EL (cell line): ENCODE measurements at places on chromosomes 16 and 17.

DNA sequence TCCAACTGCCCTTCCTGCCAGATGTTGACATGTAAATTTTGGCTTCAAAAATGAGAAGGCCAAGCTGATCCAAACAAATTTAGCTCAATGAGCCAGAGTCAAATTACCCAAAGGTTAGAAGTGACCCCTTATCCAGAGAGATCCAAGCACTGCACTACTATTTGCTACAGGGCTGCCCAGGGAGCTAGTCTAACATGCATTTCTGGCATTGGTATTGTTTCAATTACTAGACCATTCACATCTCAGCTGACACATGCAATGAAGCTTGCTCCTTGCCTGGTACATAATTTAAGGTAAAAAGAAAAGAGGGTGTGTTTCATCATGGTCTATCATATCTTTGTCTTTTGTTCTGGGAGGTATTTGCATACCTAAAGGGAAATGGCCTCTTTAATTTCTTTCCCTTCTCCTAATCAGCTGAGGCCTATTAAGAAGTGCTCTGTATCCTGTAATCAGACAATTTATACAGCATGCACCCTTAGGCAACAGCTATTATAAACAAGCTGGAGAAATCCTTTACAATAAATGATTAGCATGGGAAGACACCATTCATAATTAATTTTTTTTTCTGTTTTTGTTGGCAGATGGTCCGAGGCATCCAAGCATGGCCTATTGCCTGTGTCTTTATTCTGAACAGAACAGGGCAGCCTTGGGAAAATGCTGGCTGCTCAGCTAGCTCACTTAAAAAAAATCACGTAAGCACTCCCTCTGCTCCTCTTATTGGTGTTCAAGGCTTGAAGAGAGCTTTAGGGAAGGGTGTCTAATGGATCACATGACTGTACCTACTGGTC is 161.5 kb upstream of the SALL1 start:
- no peak for DNase-seq

GRCh38 chr16:4381935-4382794 is 10.5 kb downstream of the VASN start:
- no peak for DNase-seq

GRCh38 chr16:12805066-12805465 is 1.4 kb upstream of the CPPED1 start:
- no peak for DNase-seq

- DNase-seq: peak; percentile 19
Observed at GRCh38 chr17:64781014-64781756, 119.1 kb upstream of the SMURF2 start.

- DNase-seq: peak; percentile 39
Observed at GRCh38 chr17:75516619-75517296, 430 bp downstream of the TSEN54 start.

GRCh38 chr17:60102632-60103096 is 23.9 kb upstream of the HEATR6 start:
- DNase-seq: peak; percentile 84

GRCh38 chr16:71384073-71384724 is 25.7 kb downstream of the CALB2 start:
- no peak for DNase-seq

- DNase-seq: no peak
Observed at GRCh38 chr17:69480245-69480644, 65.7 kb downstream of the MAP2K6 start.

- DNase-seq: no peak
Observed at GRCh38 chr16:50900391-50900942, 158.6 kb downstream of the CYLD start.

DNA sequence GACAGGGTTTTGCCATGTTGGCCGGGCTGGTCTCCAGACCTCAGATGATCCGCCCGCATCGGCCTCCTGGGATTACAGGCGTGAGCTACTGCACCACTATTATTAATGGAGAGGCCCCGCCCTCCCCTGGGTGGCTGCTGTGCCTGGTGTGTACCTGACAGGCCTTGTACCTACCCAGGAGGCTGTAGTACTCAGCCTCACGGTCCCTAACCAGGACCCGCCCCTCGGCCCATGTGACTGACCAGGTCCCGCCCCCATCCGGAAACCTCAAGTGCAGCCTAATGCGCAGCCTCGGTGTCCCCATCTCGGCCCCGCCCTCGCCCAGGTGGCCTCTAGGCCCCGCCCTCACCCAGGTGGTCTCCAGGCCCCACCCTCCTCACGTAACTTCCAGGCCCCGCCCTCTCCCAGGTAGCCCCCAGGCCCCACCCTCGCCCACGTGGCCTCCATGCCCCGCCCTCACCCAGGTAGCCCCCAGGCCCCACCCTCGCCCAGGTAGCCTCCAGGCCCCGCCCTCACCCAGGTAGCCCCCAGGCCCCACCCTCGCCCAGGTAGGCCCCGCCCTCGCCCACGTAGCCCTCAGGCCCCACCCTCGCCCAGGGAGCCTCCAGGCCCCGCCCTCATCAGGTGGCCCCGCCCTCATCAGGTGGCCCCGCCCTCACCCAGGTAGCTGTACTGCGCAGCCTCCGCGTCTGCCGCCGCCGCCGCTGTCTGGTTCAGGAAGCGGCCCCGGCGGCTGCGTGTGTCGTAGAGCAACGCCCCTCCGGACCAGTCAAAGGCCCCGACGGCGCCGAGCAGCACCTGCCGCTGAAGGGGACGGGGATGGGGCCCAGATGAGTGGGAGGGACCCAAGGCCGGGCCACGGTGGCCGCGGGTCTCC is 31.0 kb downstream of the HASPIN start:
- DNase-seq: no peak

GRCh38 chr16:85181739-85182129 is 69.5 kb upstream of the CIBAR2 start:
- DNase-seq: no peak

- no peak for DNase-seq
Observed at GRCh38 chr17:50015146-50015545, 20.1 kb upstream of the DLX3 start.

- no peak for DNase-seq
Observed at GRCh38 chr17:77555121-77555591, 403.3 kb upstream of the TNRC6C start.

DNA sequence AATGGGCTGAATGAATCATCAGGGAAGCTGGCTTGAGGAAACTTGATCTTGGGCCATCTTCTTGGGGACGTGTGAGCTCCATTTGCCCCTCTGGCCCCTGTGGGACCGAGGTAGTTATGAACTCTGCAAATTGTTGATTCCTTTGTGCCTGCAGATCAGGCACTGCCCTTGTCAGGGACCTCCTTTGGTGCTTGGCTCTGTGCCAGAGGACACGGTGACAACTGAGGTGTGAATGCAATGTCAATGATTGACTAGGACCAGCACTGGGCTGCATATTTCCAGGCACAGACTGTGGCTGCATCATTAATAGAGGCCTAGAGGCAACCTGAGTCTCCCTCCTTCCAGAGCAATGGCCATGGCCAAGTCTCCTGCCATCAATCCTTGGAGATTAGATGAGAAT is 23.8 kb downstream of the PDILT start:
- DNase-seq: no peak

GRCh38 chr17:76840884-76841775 is 27.1 kb upstream of the MGAT5B start:
- DNase-seq: peak; percentile 43

GRCh38 chr17:2803386-2803785 is 7.1 kb downstream of the RAP1GAP2 start:
- no peak for DNase-seq

DNA sequence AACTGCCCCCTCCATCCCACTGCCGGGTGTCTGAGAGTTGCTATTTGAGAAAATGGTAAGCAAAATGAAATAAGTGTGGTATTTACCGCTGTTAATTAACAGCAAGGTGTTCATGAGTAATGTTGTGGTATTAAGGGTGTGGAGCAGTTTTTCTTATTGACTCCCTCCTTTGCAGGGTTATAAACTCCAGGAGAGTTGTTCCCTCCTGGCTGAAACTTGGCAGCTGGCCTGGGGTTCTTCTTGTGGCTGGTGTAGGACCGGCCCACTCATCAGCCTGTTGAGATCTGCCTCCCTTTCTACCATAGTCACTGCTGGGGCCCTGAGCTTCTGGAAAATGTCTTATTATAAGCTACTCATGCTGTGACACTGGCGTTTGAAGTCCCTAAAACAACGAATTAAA is 128.6 kb downstream of the SOX9 start:
- DNase-seq: no peak

DNA sequence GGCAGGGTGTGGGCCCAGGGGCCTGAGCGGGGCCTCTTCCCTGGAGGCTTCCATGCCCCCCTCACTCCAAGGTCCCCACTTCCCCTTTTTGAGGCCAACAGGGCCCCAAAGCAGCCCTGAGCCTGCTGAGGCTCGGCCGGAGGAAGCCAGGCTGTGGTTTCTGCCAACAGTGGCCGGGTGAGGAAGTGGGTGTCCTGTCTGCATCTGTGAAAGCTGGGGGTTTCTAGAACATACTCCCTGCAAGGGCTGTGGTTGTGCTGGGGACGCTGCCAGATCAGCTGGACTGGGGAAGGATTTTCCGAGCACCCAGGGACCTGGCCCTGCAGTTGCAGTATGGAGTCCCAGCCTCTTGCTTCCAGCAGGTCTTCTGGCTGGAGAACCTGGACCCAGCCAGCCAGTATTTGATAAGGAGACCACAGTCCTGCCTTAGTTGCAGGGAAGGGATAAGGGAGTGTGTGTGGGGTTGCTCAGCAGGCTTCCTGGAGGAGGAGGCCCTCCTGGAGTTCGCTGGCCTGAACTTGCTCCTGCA is 15.7 kb downstream of the ADCY7 start:
- no peak for DNase-seq

GRCh38 chr17:57970710-57971109 is 15.5 kb upstream of the CUEDC1 start:
- peak; percentile 43 for DNase-seq

GRCh38 chr16:19179546-19180490 is 11.8 kb downstream of the SYT17 start:
- DNase-seq: peak; percentile 47

DNA sequence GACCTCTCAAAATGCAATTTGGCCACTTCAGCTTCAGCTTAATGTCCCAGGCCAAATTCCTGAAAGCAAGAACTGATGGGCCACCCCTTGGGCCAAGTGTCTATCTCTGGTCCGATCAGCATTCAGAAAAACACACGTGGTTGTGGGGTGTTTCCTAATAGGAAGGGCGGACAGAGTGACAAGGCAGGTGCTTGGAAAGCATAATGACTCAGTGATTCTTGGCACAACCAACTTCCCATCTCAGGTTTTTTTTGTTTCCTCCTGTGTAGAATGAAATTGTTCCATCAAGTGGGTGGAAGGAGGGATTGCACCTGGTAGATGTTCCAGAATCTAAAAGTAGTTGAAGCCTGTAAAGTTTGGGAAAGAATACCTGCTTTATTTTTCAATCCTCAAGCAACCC is 155.6 kb downstream of the HS3ST2 start:
- no peak for DNase-seq

DNA sequence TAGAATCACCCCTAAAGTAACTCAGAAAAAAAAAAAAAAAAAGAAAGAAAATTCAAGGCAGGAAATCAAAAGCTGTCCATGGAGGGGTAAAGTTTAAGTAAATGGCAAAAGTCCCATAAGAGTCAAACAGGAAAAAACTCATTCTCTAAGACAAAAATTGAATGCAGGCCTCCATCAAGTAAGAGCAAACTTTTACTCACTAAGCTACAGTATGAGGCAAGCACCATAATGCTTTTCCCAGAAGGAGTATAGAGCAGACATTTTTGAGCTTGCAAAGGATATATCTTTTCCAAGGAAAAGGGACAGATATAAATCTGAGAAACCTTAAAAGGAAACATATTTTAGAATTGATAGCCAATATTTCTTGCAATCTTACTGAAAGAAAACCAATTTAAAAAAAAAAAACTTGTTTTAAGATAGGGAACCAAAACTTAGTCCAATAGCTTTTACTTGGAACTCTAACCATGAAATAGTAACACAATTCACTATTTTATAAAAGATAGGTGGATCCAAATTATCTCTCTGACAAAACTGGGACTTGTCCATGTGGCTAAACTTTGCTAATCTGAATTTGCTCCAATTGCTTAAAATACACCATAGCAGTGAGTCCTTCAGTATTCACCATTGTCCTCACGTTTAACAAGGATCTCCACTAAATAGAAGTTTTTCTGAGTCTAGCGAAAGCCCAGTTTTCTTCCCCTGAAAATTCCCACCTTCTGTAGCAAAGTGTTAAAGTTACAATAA is 99.8 kb downstream of the CDH11 start:
- no peak for DNase-seq

- no peak for DNase-seq
Observed at GRCh38 chr16:61540216-61540615, 496.0 kb downstream of the CDH8 start.

- peak; percentile 95 for DNase-seq
Observed at GRCh38 chr16:28538733-28539596, at the start of gene NUPR1. Gene NUPR1 (minus strand): TSS chr16:28538974. CDS start chr16:28538907, 67 bp downstream.

DNA sequence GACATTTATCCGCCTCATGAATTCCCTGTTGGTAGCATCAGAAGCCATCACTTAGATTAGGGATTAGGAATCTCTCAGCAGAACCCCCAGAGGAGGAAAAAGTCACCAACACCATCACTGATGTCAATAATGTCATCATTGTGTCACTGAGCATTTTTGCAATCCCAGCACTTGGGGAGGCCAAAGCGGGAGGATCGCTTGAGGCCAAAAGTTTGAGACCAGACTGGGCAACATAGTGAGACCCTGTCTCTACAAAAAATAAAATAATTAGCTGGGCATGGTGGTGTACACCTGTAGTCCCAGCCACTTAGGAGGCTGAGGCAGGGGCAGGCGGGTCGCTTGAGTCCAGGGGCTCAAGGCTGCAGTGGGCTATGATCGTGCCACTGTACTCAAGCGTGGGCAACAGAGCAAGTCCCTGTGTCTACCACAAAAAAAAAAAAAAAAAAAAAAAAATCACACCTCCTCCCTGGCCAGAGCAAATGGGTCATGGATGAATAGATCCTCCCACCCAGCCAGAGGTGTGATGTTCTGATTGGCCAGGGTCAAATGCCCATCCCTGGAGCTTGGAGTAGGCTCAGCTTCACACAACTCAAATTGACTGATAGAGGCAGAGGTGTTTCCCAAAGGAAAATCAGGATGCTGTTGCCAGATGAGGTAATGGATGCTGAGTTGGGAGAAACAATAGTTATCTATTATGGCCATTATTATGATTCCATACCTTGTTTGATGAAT is 31.6 kb downstream of the VWA3A start:
- DNase-seq: no peak

DNA sequence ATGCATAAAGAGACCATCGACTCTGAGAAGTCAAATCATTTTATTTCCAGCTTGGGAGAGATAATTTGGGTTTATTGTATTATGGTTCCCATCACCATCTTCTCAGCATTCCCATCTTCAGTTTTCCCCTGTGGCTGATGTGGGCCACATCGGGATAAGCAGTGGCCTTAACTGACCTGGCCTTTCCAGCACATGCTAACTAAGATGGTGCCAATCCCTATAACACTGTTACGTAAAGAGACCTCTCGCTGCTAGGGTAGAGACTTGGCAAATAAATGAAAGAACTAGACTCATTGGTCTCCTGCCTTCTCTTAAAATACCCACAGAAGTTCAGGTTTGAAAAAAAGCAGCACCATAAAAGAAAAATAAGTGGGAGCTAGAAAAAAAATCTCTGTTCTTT is 49.4 kb downstream of the VPS35L start:
- no peak for DNase-seq

GRCh38 chr16:56368545-56368944 is 56.8 kb downstream of the AMFR start:
- DNase-seq: no peak

DNA sequence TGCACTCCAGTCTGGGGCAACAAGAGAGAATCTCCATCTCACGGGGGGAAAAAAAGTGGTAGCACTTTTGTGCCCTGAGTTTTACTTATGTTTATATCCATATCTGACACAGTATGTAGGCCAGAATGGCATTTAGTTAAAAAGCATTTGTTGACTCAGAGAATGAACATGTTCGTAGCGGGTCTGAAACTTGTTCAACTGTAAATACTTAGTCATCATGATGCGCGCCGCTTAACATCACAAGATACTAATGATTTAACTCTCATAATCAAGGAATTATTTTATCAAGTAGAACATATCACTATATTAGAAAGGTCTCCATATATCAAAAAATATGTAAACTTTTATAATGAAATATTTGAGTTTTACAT is 55.3 kb upstream of the ITGA2B start:
- DNase-seq: peak; percentile 54
